ENCODE measurements at places on chromosomes 6 and 20. TPM values are rescaled to one million over a fixed set of nuclear protein-coding genes. Genes with fewer than 3 reads are reported as not detected.

GRCh38 chr20:63025534-63026331 is 19.0 kb upstream of the BHLHE23 start:
- no peak for DNase-seq

GSTA2 gene
- total RNA-seq = not detected

DNA sequence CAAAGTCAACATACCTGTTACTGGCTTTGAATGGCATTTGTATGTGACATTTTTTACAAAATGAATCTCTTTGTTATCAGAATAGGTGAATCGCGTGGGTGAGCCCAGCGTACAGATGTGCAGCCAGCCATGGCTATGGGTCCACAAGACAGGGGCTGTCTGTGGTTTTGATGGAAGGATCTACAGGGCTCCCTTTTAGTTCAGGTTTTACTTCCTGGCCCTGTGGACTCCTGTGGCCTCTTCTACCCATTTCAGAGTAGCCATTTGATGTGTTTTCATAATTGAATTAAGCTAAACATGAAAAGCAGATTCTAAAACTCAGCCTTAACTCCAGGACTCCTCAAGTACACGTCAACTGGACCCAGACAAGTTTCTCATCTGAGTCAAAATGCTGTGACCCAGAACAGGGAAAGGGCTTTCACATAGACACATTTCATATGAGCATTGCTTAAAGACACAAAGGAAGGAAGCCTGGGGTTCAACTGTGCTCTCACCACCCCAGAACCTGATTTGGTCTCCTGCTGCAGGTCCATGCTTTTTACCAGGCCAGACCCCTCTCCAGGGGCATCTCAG is 105.3 kb upstream of the NAA20 start:
- DNase-seq = no peak

GRCh38 chr6:156627524-156627923 is 149.7 kb upstream of the ARID1B start:
- DNase-seq = no peak

TAAR5 gene
- total RNA-seq = not detected

GRCh38 chr6:43389730-43390295 is 20.4 kb upstream of the ZNF318 start:
- DNase-seq = no peak

DNA sequence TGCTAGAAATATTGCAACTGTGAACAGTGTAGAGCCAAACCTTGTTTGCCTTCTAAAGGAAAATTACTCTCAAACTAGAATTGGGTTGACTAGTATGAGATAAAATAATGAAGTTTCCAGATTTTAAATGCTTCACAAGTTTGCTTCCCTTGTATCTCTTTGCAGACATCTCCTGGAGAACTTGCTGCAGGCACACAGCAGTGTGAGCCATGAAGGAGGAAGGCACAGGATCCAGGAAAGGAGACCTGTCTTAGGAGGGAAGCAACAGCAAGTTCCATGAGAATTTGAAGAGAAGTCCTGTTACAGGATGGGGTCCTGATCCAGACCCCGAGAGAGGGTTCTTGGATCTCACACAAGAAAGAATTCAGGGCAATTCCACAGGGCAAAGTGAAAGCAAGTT is 115.9 kb downstream of the BMP7 start:
- no peak for DNase-seq

- DNase-seq = no peak
Observed at GRCh38 chr6:26250698-26251044, 114.3 kb upstream of the BTN3A2 start.

OR2J3 gene
- total RNA-seq = not detected

GRCh38 chr6:168162366-168162765 is 83.4 kb upstream of the FRMD1 start:
- DNase-seq = no peak

DNA sequence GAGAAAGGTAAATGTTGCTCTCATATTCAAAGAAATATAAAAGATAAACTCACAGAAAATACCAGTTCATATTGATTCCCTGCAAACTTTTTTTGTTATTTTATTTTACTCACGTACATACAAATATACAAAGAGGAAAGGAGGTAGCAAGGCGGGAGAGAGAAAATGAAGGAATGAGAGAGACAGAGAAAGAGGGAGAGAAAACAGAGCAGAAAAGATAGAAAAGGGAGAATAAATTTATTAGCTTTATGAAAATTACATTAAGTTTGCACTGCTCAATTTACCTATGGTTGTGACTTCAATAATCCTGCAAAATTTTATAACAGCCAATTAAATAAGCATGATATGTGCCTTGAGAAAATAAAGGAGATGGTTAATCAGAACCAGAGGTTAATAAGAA is 274.7 kb upstream of the CITED2 start:
- DNase-seq = no peak
